Activated naive CD8-positive, alpha-beta T cell treated with anti-CD3 and anti-CD28 coated beads, Interleukin-2, amount 50 U/mL, for 24 hours (primary cell): ENCODE measurements at places on chromosomes 13 and 19.

DNA sequence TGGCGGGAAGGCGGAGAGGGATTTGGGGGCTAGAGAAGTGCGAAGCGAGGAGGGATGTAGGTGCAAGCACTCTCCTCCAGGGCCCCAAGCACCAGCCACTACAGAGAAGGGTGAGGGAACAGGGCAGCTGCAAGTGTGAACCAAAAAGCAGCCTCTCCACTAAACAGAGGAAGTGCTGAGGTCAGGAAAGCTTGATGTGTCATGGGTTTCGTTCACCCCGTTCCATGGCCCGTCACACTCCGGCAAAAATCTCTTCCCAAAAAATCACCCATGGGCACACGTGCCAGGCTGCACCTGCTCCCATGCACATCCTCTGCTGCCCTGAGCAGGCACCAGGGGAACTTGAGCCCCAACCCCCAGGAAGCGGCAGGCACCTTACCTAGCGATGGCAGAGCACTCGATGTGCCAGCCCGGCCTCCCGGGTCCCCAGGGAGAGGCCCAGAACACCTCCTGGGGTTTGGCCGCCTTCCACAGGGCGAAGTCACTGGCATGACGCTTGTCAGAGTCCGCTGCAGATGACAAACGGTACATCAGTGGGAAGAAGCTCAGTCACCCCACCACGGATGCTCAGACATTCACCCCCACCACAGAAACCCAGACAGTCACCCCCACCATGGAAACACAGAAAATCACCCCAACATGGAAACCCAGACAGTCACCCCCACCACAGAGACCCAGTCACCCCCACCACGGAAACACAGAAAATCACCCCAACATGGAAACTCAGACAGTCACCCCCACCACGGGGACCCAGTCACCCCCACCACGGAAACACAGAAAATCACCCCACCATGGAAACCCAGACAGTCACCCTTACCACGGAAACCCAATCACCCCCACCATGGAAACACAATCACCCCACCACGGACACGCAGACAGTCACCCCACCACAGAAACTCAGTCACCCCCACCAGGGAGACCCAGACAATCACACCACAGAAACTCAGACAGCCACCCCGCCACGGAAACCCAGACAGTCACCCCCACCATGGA, 29.0 kb downstream of the CARS2 start:
- peak; percentile 35 for DNase-seq

- peak; percentile 50 for DNase-seq
Observed at GRCh38 chr13:40060296-40061007, 405.0 kb downstream of the COG6 start.

- DNase-seq, result no peak
Observed at GRCh38 chr13:65660731-65661130, 1569.4 kb downstream of the PCDH9 start.

DNA sequence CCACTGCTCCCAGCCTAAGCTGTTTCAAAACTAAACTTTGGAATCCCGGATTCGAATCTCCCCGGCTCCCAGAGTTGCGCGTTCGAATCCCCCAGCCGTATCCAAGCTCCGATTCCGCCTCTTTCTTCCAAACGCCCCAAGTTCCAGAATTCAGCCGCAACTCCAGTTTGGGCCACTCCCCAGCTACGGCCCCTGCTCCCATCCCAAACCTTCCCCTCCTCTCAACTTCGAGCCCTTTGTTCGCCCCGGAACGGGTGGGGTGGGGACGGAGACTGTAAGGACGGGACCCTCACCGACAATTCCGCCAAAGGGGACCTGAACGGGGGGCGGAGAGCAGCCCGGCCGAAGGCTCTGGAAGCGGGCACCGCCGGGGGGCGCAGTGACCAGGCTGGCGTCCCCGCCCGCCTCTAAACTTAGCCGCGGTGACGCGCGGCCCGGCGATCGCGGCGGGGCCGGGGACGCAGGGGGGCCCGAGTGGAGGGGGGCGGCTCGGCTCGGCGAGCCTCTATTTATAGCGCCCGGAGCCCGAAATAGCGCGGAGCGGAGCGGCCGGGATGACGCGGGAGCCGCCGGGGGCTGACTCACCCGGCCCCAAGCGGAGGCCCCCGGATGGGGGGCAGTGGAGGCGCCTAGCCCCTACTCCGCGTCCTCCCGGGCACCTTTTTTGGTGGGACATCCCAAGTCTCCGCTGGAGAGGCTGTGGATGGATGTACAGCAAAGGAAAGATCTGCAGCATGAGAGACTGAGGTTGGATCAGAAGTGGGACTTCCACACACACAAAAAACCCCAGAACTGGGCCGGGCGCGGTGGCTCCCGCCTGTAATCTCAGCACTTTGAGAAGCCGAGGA, 4.9 kb upstream of the ERCC1 start:
- peak; percentile 39 for DNase-seq

DNA sequence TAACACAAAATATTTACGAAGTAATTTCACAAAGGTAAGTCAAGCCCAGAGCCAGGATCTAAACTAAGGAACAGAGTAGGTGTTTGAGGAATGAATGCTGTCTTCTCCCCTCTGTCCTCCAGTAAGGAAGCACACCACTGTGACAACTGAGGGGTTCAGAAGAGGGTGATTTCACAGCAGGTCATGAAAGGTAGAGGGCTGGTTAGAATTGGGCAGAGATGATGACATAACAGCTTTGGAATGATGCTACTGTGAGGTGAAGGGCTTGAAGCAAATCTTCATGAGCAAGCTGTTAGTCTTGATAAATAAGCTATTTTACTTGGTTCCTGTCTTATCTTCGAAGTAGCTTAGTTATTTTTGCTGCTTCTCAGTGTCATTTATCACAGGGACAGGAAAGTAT, 498.6 kb downstream of the FGF9 start:
- DNase-seq, result no peak

GRCh38 chr13:113970810-113971470, 2.9 kb downstream of the C13orf46 start:
- no peak for DNase-seq

GRCh38 chr13:110407531-110407930, 100.4 kb downstream of the COL4A2 start:
- DNase-seq, result no peak

DNA sequence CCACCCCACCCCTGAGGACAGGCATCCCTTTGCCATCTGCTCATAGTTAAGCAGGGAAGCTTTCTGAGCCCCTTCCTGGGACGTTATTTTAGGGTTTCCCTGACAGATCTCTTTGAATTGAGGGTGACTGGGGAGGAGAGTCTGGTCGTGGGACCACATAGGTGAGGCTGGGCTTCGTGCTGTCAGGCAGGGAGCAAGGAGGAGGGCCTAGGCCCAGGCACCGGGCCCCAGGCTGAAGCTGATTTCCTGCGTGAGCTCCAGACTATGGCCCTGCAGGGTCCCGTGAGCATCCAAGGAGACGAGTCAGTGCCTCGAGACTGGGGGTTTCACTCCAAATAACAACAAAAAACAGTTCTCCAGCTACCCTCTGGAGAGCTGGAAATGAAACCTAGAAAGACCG, 60.4 kb downstream of the MYO9B start:
- no peak for DNase-seq

DNA sequence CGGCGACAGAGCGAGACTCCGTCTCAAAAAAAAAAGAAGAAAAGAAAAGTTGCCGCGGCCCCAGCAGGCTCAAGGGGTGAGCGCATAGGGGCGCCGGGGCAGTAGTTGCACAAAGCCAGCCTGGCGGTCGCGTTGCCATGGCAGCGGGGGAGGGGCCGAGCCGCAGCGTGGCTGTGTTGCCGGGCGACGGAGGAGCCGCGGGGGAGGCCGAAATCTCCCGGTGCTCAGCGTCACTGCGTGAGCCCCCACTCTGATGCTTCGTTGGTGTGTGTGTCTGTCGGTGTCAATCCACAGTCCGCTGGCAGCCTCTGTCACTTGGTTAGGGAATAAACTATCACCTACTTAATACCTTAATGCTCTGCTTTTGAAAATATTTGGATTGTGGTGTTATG, 82.9 kb upstream of the C1QTNF9B start:
- DNase-seq, result peak; percentile 92

DNA sequence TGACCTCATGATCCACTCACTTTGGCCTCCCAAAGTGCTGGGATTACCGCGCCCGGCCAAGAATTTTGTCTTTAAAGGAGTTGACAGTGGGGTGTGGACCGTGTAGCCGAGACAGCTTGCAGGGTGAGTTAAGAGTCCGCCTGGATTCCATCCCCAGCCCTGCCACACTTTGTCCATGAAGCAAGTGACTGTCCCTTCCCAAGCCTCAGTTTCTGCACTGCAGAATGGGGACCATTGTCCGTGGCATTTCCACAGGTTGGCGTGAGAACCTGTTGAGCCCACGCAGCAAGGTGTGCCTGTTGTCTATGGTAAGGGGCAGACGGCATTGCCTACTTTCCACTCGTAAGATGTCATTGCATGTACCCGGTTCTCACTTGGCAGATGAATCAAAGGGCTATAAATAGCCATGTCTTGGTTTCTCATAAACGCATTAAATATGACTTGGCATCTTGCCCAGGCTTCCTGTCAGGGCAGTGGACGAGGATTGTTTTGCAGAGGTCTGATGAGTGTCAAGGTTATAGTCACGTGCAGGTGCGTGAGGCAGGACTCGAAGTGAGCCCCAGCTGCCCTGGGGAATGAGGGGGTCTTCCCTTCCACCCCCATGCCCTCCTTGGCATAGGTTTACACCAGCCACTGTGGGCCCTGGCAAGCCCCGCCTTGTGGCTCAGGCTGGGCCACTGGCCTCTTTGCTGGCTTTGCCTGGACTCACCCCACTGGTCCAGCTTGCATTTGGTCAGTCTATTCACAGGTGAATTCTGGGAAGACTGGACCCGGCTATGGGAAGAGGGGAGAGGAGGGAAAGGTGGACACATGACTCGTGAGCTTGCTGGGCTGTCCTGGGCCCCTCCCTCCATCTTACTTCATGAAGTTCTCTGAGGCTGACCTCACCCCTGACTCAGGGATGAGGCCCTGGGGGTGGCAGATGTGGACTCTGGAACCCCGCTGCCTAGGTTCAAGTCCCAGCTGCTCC, 14.6 kb downstream of the FAM187B start:
- DNase-seq, result peak; percentile 80

GRCh38 chr13:46168783-46169182, 13.2 kb downstream of the LCP1 start:
- DNase-seq, result no peak

GRCh38 chr19:10870501-10870954, 825 bp upstream of the CARM1 start:
- DNase-seq, result no peak

- DNase-seq, result no peak
Observed at GRCh38 chr13:34025746-34026145, 207.8 kb downstream of the RFC3 start.

GRCh38 chr13:43877766-43878165, 1.8 kb downstream of the CCDC122 start:
- no peak for DNase-seq

DNA sequence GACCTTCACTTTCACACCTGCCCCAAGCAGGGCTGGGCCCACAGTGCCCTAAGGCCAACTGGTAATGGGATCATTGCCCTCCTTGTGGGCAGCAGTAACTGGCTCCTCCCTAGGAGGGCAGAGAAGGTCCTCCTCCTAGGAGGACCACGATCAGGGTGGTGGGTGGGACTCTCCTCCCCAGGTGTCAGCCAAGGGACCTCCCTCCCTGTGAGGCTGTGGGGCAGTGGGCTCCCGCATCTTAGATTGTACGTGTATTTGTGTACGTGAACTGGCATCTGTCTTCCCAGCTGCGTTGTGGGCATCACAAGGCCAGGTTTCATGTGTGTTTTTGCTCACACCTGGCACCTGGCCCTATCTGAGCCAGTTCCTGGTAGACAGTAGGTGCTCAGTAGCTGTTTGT, 111.8 kb downstream of the SOX1 start:
- DNase-seq, result no peak

- DNase-seq, result no peak
Observed at GRCh38 chr13:30034458-30034795, 184.0 kb upstream of the UBL3 start.

DNA sequence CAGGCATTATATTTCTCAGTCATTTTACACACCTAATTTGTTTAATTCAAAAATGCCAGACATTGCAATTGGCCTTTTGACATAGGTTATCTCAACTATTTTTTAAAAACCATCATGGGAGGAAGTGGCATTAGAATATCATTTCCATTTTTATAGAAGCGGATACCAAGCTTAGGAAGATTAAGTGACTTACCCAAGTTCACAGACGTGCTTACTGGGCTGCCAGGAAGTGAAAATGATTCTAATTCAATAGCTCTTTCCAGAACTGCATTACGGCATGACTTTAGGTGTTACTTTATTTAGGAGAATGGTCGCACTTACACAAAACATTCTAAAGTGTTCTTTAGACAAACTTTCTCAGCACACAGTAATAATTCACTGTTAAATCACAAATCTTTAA, 231.9 kb downstream of the KLF12 start:
- DNase-seq, result no peak

DNA sequence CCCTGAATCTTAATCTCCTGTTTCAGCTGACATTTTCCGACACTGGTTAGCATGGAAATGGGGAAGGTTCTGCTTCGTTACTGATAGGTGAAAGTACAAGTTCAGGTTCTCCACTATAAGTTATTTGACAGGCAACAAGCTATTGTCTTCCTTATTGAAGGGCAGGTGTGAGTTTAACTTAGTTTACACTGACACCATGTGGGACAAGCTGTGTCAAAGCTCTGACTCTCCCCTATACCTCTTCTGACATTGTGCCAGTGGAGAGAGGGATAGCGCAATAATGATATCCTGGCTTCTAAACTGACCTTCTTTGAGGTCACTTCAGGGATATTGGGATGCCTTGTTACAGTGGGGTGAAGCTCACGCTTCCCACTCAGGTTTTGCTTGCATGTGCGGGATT, 587.0 kb upstream of the SLITRK5 start:
- DNase-seq, result no peak

DNA sequence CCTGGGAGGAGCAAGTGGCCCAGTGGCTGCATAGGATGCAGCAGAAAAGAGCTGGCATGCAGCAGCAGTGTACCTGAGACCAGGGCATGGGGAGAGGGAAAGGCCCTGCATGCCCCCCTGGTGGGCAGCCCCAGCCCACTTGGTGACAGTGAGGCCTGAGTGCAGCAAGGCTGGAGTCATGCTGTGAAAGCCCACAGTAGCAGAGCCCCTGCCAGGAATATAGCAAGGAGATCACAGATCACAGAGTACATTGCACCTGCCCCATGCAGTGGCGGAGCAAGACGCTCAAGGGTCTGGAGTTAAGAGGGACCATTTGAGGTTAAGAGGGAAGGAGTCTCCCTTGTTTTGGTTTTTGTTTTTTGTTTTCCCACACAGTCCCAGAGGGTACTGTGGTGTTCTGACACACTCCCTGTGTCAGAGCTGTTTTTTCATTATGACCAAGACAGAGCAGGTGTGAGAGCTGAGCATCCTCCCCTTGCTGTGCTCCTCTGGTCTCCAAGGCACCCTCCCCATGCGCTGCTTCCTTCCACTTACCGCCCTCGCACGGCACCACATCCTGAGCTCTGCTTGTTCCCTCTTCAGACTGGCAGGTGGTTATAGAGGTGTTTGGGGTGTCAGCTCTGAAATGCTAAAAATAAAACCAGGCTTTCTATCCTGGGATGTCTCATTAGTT, 85.0 kb upstream of the UBL3 start:
- peak; percentile 65 for DNase-seq

- no peak for DNase-seq
Observed at GRCh38 chr13:97068151-97068550, 73.9 kb upstream of the OXGR1 start.

DNA sequence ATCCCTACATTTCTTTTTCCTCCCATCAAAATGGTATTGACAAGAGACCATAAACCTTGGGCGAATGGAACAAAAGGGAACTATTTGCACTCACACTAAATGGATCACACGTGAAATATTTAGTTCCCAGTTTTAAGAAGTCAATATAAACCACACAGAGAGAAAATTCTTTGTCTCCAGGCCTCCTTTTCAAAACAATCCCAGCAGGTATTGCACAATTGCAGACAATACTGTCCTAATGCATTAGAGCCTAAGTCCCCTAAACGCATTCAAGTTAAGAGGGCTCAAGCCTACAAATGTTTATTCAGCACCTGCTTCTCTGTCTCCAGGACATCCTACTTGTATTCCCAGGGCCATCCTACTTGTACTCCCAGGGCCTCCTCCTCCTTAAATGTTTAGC, 1.3 kb upstream of the B3GLCT start:
- DNase-seq, result no peak
